Large intestine (tissue), 12 donors: ENCODE measurements at places on chromosomes 13 and 19. TPM values are rescaled to one million over a fixed set of nuclear protein-coding genes. Genes with fewer than 3 reads are reported as not detected.

- no peaks in the 10 kb centered on the region for H3K4me1 ChIP-seq
- DNase-seq, result peak; percentile 20
- H3K4me3 ChIP-seq, result no peak overlapping the region
- no peaks in the 10 kb centered on the region for H3K36me3 ChIP-seq
- no peaks in the 10 kb centered on the region for H3K27me3 ChIP-seq
Observed at GRCh38 chr13:60329221-60329923, 67.6 kb upstream of the TDRD3 start.

GRCh38 chr13:82688400-82688994 lies 1193.8 kb downstream of the SLITRK1 start:
- DNase-seq, result no peak
- no peaks in the 10 kb centered on the region for H3K36me3 ChIP-seq
- H3K27ac ChIP-seq, result no peak overlapping the region
- H3K27me3 ChIP-seq, result no peaks in the 10 kb centered on the region
- no peaks in the 10 kb centered on the region for H3K4me1 ChIP-seq

GRCh38 chr19:50817941-50818858 lies 5.4 kb downstream of the KLK1 start:
- H3K4me3 ChIP-seq, result peak overlapping the region; percentile 33
- DNase-seq, result peak; percentile 49
- peaks cover 24% of the 10 kb centered on the region for H3K4me1 ChIP-seq
- H3K27ac ChIP-seq, result no peak overlapping the region
- peaks cover 38% of the 10 kb centered on the region for H3K27me3 ChIP-seq

- H3K27me3 ChIP-seq, result peaks cover 100% of the 10 kb centered on the region
- no peak for DNase-seq
- H3K4me3 ChIP-seq, result no peak overlapping the region
- no peak overlapping the region for H3K27ac ChIP-seq
- no peaks in the 10 kb centered on the region for H3K36me3 ChIP-seq
Observed at GRCh38 chr19:49430172-49430677, 5.0 kb downstream of the GFY start.

- no peak for DNase-seq
- H3K4me3 ChIP-seq, result no peak overlapping the region
- H3K4me1 ChIP-seq, result no peaks in the 10 kb centered on the region
- no peaks in the 10 kb centered on the region for H3K27me3 ChIP-seq
- H3K36me3 ChIP-seq, result no peaks in the 10 kb centered on the region
Observed at GRCh38 chr19:13241231-13242104, 91.3 kb downstream of the IER2 start.

The ADGRE3 gene
- polyA plus RNA-seq, result 0.79 TPM

- peaks cover 58% of the 10 kb centered on the region for H3K36me3 ChIP-seq
- no peak overlapping the region for H3K27ac ChIP-seq
- H3K27me3 ChIP-seq, result no peaks in the 10 kb centered on the region
- H3K4me1 ChIP-seq, result no peaks in the 10 kb centered on the region
- DNase-seq, result no peak
Observed at GRCh38 chr13:113527272-113527958, 36.9 kb upstream of the DCUN1D2 start.

- no peak for DNase-seq
- no peak overlapping the region for H3K4me3 ChIP-seq
Observed at GRCh38 chr19:45354241-45354842, 13.8 kb downstream of the KLC3 start.

- H3K4me1 ChIP-seq, result no peaks in the 10 kb centered on the region
- no peaks in the 10 kb centered on the region for H3K27me3 ChIP-seq
- no peak for DNase-seq
- H3K36me3 ChIP-seq, result no peaks in the 10 kb centered on the region
Observed at GRCh38 chr13:73740666-73741065, 393.5 kb downstream of the KLF12 start.

The CEACAM3 gene
- 0.36 TPM for polyA plus RNA-seq

- H3K27ac ChIP-seq, result no peak overlapping the region
- no peaks in the 10 kb centered on the region for H3K4me1 ChIP-seq
- no peak overlapping the region for H3K4me3 ChIP-seq
- no peak for DNase-seq
- no peaks in the 10 kb centered on the region for H3K27me3 ChIP-seq
Observed at GRCh38 chr13:85586856-85587255, 212.4 kb downstream of the SLITRK6 start.

- H3K4me1 ChIP-seq, result no peaks in the 10 kb centered on the region
- H3K36me3 ChIP-seq, result no peaks in the 10 kb centered on the region
- no peak overlapping the region for H3K4me3 ChIP-seq
- DNase-seq, result no peak
- no peak overlapping the region for H3K27ac ChIP-seq
Observed at GRCh38 chr19:31296741-31297390, 52.4 kb downstream of the TSHZ3 start.

- peak overlapping the region; percentile 51 for H3K27ac ChIP-seq
- no peak overlapping the region for H3K4me3 ChIP-seq
- no peak for DNase-seq
- H3K27me3 ChIP-seq, result no peaks in the 10 kb centered on the region
- peaks cover 17% of the 10 kb centered on the region for H3K36me3 ChIP-seq
Observed at GRCh38 chr19:49549045-49549444, 21.2 kb downstream of the RCN3 start.

The GRIK5 gene
- polyA plus RNA-seq, result 4.7 TPM
